ENCODE measurements at places on chromosomes 12 and 14. TPM values are rescaled to one million over a fixed set of nuclear protein-coding genes. Genes with fewer than 3 reads are reported as not detected.

- no peak for DNase-seq
Measured at GRCh38 chr14:92924247-92924646, 1.3 kb downstream of the CHGA start.

DNA sequence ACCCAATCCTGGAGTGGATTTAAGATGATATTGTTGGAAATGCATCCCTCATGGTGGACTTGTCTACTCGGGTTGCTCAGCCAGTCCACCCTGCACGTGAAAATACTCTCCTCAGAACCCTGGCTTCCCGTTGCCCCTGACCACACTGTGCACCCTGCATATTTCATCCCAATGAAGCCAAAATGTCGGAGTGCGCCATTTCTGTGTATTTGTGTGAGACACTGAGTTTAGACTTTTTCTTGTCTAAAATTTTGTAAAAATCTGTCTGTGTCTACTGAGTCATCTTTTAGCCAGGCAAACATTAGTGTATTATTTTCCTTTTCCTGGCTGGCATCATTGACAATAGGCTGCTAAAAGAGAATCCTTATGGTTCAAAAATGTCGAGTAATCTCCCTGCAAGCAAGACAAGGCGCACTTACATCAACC is 485 bp upstream of the PNMA1 start:
- no peak for DNase-seq

GRCh38 chr14:50784683-50785456 is 46.1 kb downstream of the NIN start:
- no peak for DNase-seq

- no peak for DNase-seq
Measured at GRCh38 chr12:31526158-31526546, 64.8 kb downstream of the DENND5B start.

GRCh38 chr14:42370056-42370455 is 763.4 kb downstream of the LRFN5 start:
- DNase-seq, result no peak

The ASIC1 gene
- polyA plus RNA-seq, result 5.1 TPM

The PRPH gene
- 0.34 TPM for polyA plus RNA-seq

The SLC2A14 gene
- polyA plus RNA-seq, result 0.46 TPM

The ACVRL1 gene
- polyA plus RNA-seq, result 29.9 TPM

The KLHDC1 gene
- 4.0 TPM for polyA plus RNA-seq
